ENCODE measurements at places on chromosomes 6 and 20. TPM values are rescaled to one million over a fixed set of nuclear protein-coding genes. Genes with fewer than 3 reads are reported as not detected.
A peak's percentile ranks its signal among the peaks of the same experiment; 100 is the strongest.

OR12D3 gene
- total RNA-seq, result not detected

DAAM2 gene
- 8.8 TPM for total RNA-seq

CDH4 gene
- 11.3 TPM for total RNA-seq

HCRTR2 gene
- total RNA-seq, result not detected

PTPRA gene
- 43.3 TPM for total RNA-seq

TAAR8 gene
- not detected for total RNA-seq

DNA sequence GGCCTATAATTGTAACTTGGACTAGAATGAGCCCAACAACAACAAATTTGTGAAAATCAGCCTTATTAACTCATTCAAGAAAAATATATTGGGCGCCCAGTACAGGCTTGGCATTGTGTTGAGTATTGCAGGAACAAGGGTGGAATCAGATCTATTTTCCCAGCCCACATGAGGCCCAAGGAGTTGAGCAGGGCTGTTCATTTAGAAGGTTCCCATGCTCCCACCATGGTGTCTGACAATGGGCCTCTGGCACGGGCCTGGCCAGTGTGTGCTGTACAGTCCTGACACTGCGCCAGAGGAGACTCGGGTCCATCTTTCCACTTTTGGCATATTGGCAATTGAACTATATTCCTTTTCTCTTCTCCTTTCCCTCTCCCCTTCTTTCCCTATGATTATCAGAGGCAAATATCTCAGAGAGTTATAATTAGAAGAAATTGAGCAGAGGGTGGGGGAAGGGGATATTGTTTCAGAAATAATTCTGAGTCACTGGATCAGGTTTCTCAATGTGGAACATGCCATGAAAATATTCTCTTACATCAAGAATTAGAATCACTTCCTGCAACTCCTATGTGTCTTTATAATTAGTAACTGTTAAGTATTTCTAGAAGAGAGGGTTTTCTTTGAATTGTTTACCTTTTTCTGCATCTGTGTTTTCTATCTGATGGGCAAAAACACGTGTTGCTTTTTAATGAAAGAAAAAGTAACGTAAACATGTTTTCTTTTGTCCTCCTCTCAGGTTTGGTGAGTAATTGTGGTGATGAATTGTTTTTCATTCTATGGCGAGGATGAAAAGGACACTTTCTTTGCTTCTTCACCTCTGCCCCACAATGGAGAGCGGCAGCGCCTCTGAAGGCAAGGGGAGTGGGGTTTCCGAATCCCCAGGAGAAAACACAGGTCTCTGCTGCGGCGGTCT, 209.4 kb downstream of the FOXA2 start:
- DNase-seq, result no peak

GRCh38 chr20:23826541-23827021, at the start of gene CST2:
CST2 (minus strand) TSS chr20:23826729; CDS start chr20:23826660, 69 bp downstream.
- DNase-seq, result no peak

DNA sequence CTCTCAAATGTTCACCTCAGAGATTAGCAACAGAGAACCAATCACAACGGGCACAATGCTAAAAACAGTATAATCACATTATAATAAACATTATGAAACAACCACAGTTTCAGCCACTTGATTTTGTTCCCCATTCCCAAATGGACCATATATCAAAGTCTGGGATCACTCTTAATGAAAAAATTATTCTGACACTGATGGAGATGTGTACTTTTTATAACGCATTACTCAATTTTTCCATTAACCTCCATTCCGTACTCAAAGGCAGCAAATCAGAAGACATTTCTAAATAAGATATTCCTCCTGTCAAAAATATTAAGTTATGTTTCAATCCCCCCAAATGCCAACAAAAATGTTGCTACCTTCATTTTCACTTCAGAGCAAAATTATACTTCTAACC, 2.8 kb downstream of the CPNE1 start:
- DNase-seq, result no peak

GRCh38 chr20:55273149-55273548, 732.2 kb downstream of the CBLN4 start:
- DNase-seq, result no peak

DNA sequence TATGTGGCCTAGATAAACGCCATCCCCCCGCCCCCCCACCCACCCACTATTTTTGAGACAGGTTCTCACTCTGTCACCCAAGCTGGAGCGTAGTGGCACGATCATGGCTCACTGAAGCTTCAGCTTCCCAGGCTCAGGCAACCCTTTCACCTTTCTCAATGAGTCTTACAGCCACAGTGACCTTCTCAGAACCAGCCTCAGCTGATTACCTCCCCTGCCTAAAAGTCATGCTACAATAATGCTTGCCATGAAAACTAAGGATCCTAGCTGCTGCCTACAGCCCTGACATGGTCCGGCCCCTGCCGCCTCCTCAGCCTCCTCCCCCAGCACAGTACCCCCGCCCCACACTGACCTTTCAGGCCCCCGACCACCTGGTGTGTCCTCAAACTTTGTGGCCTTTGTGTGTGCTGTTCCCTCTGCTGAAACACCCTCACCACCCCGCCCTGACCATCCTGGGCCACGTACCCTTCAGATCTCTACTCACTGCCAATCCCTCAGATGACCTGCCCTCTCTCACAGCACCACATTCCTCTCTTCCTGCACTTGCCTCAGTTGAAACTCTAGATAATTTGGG, 31.3 kb downstream of the PNPLA1 start:
- DNase-seq, result no peak

- no peak for DNase-seq
These were observed 133.9 kb downstream of the MYLK4 start for GRCh38 chr6:2616811-2617210.

DNA sequence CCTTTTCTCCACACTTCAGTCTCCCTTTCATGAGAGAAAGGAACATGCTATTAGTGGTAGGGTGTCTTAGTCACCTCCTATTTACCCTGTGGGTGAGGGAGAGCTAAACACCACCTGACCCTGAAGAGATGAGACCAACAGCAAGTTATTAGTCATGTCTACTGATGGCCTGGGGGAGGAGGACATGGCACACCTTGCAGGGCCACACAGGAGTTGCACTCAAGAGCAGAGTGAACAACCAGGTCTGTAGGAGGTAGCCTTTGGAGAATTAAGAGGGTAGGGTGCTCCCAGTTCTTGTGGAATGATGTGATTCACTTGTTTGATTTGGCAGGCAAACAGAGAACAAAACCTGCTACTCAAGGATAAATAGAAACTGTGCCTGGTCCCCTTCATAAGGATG, 82.7 kb upstream of the FABP7 start:
- no peak for DNase-seq

- no peak for DNase-seq
These were observed 82.1 kb downstream of the TINAG start for GRCh38 chr6:54390362-54390761.

- peak; percentile 75 for DNase-seq
These were observed 71.0 kb upstream of the SLC22A16 start for GRCh38 chr6:110547266-110547964.

DNA sequence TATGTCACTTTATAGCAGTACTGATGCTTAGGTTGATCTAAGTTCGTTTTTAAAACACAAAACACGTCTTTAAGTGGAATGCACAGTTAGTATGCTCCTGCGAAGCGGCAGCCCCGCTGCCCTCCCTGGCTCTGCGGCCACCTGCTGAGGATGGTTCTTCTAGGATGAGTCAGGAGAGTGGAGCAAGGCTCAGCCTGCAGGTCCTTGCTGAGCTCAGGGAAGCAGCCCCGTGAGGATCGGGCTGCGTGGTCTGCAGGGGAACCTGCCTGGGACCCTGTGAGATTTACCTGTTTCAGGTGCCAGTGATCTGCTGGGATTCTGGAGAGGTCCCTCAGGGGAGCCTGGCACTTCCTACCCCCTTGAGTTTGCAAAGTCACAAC, 57.5 kb downstream of the SYNJ2 start:
- no peak for DNase-seq

- peak; percentile 6 for DNase-seq
These were observed 31.5 kb downstream of the CFAP61 start for GRCh38 chr20:20083807-20084206.

DNA sequence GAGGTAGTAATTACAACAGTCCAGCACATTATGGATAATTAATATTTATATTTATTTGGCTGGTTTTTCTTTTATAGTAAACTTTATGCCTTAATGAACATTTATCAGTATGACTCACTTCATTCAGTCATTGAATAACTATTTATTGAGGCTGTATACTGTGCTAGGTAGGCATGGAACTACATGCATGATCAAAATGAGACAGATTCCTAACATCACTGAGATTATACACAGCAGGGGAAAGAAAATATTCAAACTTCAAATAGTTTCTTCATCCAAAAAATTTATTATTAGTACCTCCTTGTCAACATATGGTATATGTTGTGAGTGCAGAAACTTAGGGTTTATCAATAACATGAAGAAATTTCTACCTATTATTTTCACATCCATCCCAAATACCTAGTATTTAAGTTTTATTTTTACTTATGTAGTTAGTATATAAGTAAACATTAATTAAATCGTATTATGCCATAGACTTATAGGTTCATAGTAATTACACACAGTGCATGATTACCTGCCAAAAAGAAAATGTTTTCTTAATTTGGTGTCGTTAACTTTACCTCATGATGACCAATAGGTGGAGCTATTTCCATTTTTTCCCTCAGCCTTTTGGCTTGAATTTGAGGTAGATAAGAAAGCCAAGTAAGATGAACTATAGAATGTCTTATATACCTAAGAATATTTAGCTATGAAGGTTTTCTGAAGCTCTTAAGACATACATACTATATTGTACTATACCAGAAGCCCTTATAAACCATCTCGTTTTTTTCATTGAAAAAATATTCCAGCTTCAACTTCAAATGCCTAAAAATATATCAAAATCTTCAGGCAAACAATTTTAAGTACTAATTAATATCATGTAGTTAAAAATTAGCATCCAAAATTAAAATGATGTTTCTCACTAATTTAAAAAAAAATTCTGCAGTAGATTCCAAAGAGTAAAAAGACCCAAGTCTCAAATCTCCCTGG, 12.5 kb upstream of the TMEM30A start:
- peak; percentile 59 for DNase-seq

- DNase-seq, result peak; percentile 73
These were observed 9.9 kb downstream of the ATXN1 start for GRCh38 chr6:16751251-16751946.

DNA sequence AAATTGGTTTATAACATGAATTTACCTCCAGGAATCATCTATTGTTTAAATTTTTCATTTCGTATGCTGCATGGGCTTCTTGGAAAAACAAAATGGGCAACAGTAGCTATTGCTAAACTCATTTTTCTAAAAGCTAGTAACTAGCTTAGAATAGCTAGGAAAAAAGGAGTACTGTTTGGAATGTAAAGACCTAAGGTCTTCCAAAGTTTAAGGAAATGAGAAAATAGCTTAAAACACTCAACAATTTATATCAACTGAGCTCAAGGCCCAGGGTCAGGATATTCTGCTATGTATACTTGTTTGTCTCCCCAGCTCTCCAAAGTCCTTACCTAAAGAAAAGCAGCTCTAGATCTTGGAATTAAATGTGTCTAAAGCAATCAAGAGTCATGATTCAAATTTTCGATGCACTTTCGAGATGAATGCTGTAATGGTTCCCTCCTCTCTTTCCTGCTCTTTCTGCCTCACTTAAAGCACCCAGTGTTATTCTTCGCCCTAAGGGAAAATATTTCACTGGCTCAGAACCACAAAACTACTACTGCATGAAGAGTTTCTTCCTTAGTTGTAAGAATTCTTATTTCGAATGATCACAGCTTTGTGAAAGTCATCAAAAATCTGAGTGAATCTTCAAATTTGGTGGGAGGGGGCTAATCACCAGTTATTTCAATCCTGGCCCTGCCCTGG, 41.6 kb downstream of the LYRM4 start:
- DNase-seq, result peak; percentile 27

GRCh38 chr6:84428300-84428907, 201.0 kb upstream of the CEP162 start:
- DNase-seq, result peak; percentile 37

- DNase-seq, result no peak
These were observed 7.6 kb downstream of the GCM2 start for GRCh38 chr6:10874207-10874606.

GRCh38 chr6:142002825-142003405, 129.8 kb upstream of the GJE1 start:
- no peak for DNase-seq

- peak; percentile 49 for DNase-seq
These were observed 15.3 kb downstream of the POLR1C start for GRCh38 chr6:43532201-43532600.

GRCh38 chr6:165718491-165718891, 55.5 kb upstream of the PDE10A start:
- no peak for DNase-seq

DNA sequence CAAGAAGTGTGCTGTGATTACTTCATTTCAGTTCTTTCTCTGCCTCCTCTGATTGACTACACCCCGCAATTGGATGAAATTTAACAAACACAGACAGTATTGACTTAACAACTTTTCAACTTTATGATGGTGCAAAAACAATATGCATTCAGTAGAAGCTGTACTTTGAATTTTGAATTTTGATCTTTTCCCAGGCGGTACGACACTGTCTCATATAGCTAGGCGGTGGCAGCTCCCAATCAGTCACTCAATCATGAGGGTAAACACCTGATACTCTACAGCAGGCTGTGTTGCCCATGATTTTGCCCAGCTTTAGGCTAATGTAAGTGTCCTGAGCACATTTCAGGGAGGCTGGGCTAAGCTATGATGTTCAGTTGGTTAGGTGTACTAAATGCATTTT, 47.6 kb upstream of the MYLIP start:
- no peak for DNase-seq

DNA sequence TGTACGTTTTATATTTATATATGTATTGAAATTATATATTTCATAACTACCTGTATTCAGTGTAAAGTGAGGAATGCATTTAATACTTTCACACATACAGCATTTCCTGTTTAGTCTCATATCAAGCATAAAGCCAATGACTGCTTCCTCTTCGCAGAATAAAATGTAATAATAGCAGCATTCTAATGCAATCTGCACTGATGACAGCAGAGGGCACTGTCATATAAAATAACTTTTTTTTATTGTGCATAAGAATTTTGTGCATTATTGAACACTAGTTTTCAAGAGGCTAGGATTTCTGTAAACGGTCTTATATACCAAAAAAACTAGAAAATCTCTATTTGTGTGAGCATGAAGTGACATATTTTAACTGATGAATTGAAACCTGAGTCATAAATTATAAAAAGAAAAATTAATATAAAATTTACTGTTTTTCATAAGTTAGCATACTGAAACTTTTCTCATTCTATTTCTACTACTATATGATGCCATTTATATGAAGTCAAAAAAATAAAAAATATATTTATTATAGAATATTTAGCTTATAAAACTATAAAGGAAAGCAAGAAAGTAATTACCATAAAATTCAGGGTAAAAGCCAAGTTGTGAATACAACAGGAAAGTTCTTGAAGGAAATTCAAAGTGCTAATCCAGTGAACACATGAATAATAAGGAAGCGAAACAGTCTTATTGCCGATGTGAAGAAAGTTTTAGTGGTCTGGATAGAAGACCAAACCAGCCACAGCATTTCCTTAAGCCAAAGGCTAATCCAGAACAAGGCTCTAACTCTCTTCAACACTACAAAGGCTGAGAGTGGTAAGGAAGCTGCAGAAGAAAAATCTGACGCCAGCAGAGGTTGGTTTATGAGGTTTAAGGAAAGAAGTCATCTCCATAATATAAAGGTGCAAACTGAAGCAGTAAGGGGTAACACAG, 36.3 kb downstream of the RNF146 start:
- peak; percentile 42 for DNase-seq

Measured in HFFc6 (cell line).